Neural crest cell (in vitro differentiated cells): ENCODE measurements at places on chromosomes 5 and 9.

GRCh38 chr9:79633558-79633957 lies 61.8 kb downstream of the TLE4 start:
- no peak for DNase-seq

DNA sequence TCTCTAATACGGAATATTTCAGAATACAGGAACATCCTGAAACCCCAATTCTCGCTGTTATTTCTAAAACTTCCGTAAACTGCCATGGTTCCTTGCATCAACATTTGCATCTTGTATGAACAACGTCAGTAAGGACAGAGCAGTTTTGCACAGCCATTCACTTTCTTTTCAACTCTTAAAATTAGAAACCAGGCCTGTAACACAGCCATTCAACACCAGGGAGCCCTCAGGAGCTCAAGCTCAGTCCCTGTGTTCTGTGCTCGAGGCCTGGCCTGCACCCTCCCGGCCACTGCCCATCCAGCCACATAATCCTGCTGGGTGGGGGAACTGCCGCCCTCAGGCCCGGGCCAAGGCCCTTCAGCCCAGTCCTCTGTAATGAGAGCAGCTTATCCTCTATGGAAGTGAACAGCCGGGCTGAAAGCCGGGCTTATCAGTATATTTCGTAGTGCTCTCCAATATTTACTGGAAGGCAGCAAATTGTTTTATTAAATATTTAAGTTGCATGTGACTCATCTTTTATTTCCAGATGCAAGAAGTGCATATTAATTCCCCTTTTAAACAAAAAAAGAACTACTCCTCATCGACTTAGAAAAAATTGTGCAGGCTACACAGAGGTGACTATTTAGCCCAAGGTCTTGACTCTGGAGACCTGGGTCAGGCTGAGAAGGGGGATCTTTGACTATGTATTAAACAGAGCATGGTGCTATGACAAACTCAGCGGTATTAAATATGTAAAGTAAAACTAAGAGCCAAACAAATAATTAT lies 33.2 kb upstream of the SLC6A3 start:
- DNase-seq, result no peak

DNA sequence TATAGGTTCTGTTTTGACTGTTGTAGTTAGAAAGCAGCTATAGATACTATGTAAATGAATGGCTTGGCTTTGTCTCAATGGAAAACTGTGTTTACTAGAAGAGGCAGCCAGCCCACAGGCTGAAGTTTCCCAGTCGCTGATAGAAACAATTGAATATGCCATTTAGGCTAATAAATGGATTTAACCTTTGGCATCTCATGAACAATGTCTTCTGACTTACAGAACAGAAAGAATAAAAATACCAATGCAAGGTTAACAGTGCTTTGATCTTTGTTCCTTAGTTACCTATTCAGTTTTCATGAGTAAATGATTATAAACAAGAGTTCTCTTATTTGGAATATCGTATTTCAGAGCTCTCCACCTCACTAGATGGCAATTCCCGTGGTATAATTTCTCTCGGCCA lies 120.6 kb downstream of the PAM start:
- no peak for DNase-seq

- no peak for DNase-seq
These were observed 1770.8 kb upstream of the CDH9 start for GRCh38 chr5:28808967-28809810.

- no peak for DNase-seq
These were observed 245.8 kb upstream of the PCSK5 start for GRCh38 chr9:75644649-75645048.

DNA sequence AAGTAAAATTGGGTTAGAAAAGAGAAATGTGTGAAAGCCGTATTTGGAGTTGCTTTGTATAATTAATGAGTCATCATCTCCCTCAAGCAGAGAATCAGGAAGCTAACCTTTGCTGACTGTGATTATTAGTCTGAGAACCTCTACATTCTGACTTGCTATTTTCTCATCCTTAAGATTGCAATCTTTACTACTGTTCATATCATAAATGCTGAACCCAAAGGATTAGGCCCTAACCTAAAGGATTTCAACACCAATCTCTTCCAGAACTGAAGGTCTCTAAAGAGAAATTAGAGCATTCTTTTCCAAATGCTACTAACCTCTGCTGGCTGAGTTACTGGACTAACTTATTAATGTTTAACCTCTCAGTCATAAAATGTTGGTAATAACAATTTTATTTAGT lies 538.1 kb upstream of the MEF2C start:
- DNase-seq, result no peak

GRCh38 chr5:120872297-120872696 lies 408.2 kb downstream of the PRR16 start:
- DNase-seq, result no peak

- DNase-seq, result no peak
These were observed 1156.9 kb downstream of the CDH9 start for GRCh38 chr5:25881318-25882036.

DNA sequence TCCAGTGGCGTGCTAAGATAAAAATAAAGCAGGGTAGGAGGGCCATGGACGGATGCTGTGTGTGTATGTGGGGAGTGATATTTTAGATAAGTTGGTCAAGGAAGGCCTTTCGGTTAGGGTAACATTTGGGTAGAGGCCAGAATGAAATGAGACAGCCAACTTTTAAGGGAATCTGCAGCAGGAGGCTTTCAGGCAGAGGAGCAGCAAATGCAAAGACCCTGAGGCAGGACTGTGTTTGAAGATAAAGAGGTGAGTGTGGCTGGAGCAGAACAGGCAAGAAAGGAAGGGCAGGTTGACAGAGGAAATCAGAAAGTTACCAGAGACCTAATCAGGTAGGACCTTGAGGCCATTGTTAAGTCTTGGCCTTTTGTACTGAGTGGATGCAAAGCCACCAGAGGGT lies 106.2 kb downstream of the MAST4 start:
- DNase-seq, result no peak

DNA sequence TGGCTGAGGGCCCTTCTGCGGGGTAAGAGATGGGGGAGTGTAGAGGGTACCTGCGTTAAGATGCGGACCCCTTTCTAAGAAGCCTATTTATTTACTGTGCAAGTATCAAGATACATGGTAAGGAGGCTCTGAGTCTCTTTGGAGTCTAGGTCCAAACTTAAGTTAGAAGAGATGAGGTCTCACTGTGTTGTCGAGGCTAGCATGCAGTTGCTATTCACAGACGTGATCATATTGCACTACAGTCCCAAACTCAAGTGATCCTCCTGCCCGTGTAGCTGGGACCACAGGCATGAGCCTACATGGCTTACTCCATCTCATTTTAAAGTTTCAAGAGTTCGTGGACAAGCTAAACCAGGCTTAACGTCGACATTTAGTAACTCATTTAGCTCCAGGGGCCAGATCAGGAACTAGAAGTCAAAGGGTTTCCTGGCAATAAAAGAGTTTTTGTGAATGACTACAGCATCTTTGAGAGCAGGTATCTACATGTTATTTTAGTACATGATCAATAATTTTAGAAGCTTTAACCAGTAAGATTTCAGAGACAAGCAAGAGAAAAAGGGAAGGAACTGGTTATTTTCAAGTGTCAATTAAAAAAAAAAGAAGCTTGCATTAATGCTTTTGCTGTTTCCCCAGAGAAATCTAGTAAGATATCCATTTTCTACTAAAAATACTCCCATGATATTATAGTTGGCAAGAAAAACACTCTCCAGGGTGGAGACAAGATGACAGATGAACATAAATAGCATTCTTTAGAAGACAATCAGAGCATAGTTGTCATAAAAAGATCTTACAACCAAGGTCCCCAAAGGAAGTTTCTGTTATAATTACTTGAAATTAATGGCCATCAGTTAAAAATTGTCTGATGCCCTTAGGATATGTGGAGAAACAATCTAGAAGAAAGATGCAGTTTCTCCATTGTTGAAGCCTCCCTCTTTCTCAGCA lies 141.3 kb downstream of the SCAMP1 start:
- no peak for DNase-seq

DNA sequence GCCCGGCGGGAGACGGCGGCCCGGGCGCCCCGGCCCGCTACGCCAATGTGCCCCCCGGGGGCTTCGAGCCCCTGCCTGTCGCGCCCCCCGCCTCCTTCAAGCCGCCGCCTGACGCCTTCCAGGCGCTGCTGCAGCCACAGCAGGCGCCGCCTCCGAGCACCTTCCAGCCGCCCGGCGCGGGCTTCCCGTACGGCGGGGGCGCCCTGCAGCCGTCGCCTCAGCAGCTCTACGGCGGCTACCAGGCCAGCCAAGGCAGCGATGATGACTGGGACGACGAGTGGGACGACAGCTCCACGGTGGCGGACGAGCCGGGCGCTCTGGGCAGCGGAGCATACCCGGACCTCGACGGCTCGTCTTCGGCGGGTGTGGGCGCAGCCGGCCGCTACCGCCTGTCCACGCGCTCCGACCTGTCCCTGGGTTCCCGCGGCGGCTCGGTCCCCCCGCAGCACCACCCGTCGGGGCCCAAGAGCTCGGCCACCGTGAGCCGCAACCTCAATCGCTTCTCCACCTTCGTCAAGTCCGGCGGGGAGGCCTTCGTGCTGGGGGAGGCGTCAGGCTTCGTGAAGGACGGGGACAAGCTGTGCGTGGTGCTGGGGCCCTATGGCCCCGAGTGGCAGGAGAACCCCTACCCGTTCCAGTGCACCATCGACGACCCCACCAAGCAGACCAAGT lies 723 bp downstream of the SNX18 start:
- DNase-seq, result peak; percentile 31

- DNase-seq, result no peak
These were observed 16.5 kb upstream of the IRX4 start for GRCh38 chr5:1899201-1899600.

DNA sequence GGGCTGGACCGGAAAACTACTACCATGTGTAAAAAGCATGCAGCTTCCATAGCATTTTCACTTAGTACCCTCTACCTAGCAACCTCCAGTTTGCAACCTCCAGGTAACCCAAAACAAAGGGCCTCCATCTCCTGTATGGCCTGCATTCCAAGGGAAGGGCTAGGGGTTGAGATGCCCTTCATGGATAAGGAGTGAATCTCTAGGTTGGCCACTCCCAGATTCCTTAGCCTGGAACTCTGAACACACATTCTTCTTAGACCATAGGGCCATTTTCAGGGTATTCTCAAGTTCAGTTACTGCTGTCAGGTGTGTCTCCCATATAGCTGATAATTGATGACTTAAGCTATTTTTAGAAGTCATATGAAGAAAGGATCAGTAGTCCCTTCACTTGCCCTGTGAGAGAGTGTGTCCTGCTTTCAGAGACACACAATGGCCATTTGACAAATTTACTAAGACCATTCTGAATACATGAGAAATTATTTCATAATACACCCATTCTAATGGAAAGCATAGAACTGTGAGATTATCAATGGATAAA lies 22.5 kb downstream of the HSPB3 start:
- no peak for DNase-seq

- no peak for DNase-seq
These were observed 287.9 kb upstream of the ZNF608 start for GRCh38 chr5:125034331-125034730.

DNA sequence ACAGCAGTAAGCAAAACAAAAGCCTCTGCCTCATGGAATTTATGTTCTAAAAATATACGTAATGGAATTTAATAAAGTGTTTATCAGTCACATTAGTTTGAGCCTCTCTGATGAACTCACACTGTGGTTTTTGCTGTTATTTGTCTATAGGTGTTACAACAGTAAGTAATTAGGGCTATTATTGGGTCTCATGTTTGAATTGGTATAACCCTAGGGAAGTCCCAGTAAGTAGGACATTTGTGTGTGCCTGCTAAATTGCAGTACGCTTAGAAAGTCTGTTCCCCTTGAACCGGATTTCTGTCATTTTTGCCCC lies 197.6 kb downstream of the NR3C1 start:
- no peak for DNase-seq

DNA sequence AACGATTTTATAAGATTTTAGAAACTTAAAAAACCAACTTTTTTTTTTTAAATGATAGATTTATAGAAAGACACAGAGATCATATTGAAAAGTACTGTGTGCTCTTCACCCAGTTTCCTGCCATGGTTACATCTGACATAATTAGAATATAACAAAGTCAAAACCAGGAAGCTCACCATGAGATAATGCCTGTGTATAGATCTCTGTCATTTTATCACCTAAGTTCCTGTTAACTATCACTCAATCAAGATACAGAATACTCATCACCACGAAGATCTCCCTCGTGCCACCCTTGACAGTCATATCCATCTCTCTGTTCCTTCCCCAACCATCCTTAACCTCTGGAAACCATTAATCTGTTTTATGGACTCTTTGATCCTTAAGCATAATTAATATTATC lies 39.1 kb downstream of the POC5 start:
- DNase-seq, result no peak

- no peak for DNase-seq
These were observed 13.5 kb upstream of the ANKRD33B start for GRCh38 chr5:10550222-10550995.
